ENCODE measurements at places on chromosomes 2 and 18.

DNA sequence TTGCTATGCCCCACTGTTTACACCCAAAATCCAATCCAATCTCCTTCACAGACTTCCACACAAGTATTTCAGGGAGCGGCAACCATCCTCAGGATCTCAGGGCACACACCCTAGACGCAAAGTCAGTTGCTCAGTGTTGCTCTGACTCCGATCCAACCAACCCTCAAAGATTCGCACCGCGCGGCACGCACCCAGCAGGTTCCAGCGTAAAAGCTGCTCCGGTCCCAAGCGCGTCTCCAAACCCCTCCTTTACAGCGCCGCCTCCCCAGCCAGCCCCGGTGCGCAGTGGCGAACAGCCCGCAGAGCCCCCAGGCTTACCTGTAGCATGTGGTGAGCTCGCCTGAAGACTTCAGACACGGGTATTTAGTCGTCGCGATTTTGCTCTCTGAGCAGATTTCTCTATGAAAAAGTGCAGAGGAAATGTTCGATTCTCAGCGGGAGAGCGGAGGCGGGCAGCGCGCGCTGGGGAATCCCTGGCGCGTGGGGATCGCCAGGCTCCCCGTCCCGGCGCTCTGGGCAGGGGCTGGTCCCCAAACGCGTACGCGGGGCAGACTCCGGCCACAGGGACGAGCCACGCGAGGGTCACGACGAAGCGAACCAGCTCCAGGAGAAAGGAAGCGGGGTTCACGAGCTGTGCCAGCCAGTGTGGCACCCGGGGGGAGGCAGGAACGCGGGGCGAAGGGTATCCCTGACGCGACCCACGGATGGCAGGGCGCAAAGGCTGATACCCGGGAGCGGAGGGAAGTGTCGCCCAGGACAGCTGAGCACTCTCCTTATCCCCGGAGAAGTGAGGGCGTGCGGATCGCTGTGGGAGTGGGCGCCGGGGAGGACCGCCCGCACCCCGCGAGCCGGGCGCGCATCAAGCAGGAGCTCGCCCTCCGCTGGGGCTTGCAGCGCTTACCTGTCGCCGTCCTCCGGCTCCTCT is 650 bp downstream of the CCBE1 start:
- DNase-seq: no peak

DNA sequence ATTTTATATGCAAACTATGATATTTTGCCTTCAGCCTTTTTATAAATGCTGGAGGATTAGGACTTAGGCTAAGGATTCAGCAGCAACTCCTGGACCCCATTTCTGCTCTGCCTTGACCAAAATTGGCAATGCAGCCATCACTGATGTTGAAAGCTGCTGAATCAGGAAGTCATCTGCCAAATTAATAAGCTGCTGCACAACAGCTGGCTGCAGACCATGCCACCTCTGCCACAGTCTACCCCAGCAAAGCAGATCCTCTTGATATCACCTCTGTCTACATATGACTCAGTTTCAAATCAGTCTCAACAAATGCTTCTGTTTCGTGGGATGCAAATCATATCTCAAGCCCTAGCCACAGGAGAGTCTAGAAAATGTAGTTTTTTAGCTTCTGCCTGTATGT is 7.1 kb upstream of the SOS1 start:
- no peak for DNase-seq

DNA sequence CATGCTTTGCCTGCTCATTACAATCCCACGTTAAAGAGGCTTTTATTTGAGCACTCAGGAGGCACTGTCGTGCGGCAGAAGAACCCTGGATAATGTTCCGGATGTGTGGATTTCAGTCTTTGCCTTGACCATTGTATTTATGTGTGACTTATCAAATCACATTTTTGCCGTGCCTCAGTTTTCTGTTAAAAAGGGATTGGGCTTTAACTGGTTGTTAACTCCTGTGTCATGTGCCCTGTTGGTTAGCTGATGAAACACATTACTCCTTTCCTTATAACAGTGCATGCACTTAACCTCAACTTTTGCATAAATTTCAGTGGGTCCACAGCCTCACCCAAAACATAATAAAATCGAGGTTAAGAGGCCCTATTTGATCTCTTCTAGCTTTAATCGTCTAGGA is 52.7 kb downstream of the NAB1 start:
- no peak for DNase-seq

GRCh38 chr2:75790814-75791467 is 80.2 kb upstream of the GCFC2 start:
- DNase-seq: no peak

All from stimulated activated CD8-positive, alpha-beta memory T cell treated with anti-CD3 and anti-CD28 coated beads, Interleukin-2, amount 100 ng/mL, for 48 hours (primary cell).